GM23338 (cell line): ENCODE measurements at places on chromosomes 7 and 10. TPM values are rescaled to one million over a fixed set of nuclear protein-coding genes. Genes with fewer than 3 reads are reported as not detected.

- DNase-seq = no peak
Measured at GRCh38 chr7:16430133-16430532, 8.8 kb upstream of the CRPPA start.

- DNase-seq = no peak
Measured at GRCh38 chr10:98445200-98445812, 1.4 kb downstream of the HPS1 start.

The NKX1-2 gene
- 37.0 and 39.4 TPM in 2 replicates for total RNA-seq

GRCh38 chr10:43817368-43817767 lies 168.7 kb upstream of the ZNF32 start:
- no peak for DNase-seq

DNA sequence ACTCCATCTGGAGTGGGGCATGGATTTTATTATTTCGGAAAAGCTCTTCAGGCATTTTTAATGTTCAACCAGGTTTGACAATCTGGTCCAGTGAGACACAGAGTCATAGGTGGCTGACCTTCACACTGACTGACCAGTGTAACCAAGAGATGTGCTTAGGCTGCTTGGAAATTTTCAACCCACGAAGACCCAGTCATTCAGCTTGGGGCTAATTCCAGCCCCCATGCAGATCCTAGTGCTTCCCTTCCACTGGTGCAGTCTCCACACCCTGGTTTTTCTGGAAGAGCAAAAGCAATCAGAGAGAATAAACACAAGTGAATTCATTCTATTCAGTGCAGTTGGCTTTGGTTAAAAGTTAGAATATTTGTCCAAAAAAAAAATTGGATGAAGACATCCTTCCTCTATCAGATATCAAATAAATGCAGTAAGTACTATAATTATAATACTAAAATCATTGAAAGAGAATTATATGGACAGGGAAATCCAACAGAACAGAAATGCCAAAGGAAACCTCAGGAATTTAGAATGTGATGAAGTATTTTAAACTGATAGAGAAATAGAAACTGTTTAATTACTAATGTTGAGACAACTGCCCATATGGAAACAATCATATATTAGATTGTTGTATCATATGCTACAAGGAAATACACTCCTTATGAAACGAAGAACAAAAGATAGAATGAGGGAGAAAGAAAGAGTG lies 178.0 kb downstream of the NPSR1 start:
- no peak for DNase-seq

The NRAP gene
- not detected in 2 replicates for total RNA-seq

GRCh38 chr7:1810961-1811849 lies 141.1 kb downstream of the ELFN1 start:
- DNase-seq = no peak

GRCh38 chr10:107616031-107616430 lies 451.5 kb upstream of the SORCS1 start:
- DNase-seq = no peak

DNA sequence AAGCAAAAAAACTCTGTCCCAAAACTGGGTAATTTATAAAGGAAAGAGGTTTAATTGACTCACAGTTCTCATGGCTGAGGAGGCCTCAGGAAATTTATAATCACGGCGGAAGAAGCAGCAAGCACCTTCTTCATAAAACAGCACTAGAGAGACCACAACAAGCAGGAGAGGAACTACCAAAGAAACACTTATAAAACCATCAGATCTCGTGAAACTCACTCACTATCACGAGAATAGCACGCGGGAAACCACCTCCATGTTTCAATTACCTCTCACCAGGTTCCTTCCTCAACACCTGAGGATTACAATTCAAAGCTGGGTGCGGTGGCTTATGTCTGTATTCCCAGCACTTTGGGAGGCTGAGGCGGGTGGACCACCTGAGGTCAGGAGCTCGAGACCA lies 48.5 kb downstream of the PDIA4 start:
- DNase-seq = no peak

- DNase-seq = no peak
Measured at GRCh38 chr10:14560791-14561765, 213.6 kb downstream of the FAM107B start.

DNA sequence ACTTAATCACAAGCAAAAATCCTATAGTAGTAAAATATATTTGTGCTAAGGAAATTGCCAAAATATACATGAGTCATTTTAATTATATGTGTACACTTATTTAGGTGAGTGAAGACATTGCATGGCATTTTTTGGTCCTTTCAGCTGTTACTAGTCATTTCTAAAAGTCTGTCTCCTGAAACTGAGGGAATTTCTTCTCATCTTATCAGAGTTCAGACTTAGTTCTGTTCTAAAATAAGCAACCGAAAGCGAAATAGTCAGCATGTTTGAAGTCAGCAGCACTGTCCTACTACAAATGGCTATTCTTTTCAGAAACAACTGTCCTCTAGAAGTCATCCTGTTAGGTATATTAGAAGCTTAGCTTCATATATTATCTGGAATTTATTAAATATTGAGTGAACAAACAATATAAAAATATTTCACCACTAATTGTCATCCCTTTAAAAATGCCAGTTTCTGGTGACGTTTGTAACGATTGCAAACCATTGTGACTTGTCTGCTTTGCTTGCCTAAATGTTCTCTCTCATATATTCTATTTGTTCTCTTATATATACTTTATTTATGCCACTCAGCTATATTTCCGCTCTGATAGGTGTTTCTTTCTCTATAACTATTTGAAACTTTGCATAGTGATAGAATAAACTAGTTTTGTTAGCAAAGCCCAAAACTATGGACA lies 227.4 kb upstream of the KAT6B start:
- no peak for DNase-seq

The CFAP69 gene
- 7.9 and 11.2 TPM in 2 replicates for total RNA-seq
